ENCODE measurements at places on chromosomes 5 and 9.

DNA sequence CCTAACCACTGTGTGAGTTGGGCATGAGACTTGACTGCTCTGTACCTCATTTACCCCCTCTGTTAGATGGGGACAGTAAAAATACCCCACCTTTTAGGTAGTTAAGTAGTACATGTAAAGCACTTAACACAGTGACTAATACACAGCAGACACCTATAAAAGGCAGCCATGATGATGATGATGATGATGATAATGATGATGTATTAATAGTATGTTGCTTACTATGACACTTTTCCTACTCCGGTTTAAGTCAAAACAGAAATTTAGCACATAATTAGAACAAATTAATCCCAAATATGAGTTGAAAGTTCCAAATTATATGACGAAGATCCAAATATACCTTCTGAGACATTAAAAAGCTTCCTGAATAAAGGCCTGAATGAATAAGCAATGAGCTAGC, 222.1 kb downstream of the GAPVD1 start:
- DNase-seq, result no peak

GRCh38 chr5:65137631-65138030, 344.1 kb downstream of the ADAMTS6 start:
- no peak for DNase-seq

DNA sequence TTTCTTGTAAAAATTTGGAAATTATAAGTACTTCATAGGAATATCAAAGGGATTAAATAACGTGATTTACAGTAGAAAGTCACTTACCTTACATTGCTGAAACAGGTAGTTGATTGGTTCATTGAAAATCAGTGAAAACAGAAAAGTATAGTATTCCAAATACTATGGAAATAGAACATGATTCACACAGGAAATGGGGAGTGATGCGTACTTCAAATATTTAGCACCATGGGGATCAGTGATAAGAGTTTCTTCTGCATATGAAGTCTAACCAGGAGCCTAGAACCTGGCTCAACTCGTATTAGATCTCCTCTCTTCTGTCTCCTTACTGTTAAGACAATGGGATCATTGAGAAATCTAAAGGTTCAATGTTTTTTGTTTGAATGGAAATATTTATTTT, 133.3 kb downstream of the FAM174A start:
- no peak for DNase-seq

DNA sequence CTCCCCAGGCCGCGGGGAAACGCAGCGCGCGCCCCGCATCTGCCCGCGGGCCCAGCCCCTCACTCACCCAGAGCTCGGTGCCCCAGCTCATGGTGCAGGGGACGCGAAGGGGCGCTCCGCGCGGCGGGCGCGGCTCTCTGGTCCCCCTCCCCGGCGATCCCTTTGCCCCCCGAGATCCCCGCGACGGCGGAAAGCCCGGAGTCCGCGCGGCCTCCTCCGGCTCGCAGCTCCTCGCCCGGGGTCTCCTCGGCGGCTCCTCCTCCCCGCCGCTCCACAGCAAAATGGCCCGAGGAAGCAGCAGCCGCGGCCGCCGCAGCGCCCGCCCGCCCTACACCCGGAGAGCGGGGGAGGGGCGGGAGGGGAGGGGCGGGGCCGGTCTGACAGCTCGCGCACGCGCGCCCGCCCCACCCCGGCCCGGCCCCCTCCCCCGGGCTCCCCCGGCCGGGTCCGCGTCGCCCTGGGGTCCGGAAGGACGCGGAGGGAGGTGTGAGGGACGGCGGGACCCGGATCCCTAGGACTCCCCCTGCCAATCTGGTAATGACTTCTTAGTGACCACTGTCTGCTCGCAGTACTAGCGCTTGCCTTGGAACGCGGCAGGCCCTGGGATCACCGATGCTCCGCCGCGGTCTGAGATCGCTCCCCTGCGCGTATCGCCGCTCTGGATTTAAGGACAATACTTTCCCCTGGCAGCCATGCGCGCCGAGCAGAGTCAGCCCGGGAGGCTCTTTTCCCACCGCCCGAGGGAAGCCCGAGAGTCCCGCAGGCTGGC, at the start of gene FNBP1:
FNBP1 (minus strand) TSS at position 305 of the 769 bp plus-strand sequence; CDS start at position 91, 214 bp downstream.
- DNase-seq, result peak; percentile 90

- no peak for DNase-seq
Measured at GRCh38 chr9:109805050-109805449, 25.1 kb downstream of the PALM2AKAP2 start.

GRCh38 chr5:16819522-16820167, 116.4 kb downstream of the MYO10 start:
- peak; percentile 47 for DNase-seq

DNA sequence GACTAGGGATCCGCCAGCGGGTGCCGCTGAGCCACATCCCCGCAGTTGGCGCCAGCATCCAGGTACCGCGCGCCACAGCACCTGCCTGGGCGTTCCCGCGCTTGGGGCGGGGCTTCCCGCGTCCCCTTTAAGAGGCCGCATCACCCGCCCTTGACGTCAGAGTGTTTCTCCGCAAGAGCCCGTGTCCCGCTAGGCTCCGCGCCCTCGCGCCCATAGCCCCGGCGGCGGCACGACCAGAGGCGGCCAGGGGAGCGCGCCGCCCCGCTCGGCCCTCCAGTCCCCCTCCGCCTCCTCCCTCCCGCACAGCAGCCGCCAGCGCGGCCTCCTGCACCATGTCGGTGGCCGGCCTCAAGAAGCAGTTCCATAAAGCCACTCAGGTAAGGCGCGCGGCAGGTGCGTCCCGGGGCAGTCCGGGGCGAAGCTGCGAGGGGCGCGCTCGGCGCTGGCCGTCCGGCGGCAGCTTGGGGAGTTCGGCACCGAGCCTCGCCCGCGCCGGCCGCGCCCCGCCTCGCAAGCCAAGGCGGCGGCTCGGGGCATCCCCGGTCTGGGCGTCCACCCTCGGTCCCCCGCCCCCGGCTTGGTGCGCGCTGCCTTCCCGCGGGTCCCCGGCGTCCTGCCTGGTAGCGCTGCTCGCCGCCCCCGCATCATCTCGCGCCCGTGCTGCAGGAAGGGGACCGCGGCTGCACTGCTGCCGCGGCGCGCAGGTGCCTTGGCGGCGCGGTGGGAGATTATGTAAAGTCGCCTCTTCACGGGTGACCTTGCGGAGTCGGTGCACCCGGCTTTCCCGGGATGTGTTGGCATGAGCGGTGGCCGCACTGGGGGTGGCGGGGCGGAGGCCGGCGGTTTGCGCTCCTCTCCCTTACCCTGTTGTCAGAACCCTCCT, at the start of gene SH3GL2:
SH3GL2 (plus strand) TSS at position 156 of the 883 bp plus-strand sequence.
- DNase-seq, result peak; percentile 33

- no peak for DNase-seq
Measured at GRCh38 chr9:135267191-135267809, 179.8 kb downstream of the OLFM1 start.
